ENCODE measurements at places on chromosomes 2 and 18. TPM values are rescaled to one million over a fixed set of nuclear protein-coding genes. Genes with fewer than 3 reads are reported as not detected.

The ITGA4 gene
- 7.4 TPM for total RNA-seq

The COLEC11 gene
- not detected for total RNA-seq

The CNGA3 gene
- 0.43 TPM for total RNA-seq

The TDRD15 gene
- under 0.01 TPM for total RNA-seq

The CD226 gene
- 0.32 TPM for total RNA-seq
